Neural crest cell (in vitro differentiated cells): ENCODE measurements at places on chromosomes 11 and 22. TPM values are rescaled to one million over a fixed set of nuclear protein-coding genes. Genes with fewer than 3 reads are reported as not detected.

SLCO2B1 gene
- not detected in 2 replicates for total RNA-seq

BTG4 gene
- not detected in 2 replicates for total RNA-seq

CEP126 gene
- total RNA-seq, result 2.1 and 2.4 TPM in 2 replicates

FREY1 gene
- 2.5 and 3.3 TPM in 2 replicates for total RNA-seq

GRCh38 chr11:2301631-2302305, at the start of the genes C11orf21 and TSPAN32:
TSS of gene C11orf21 (minus strand) at chr11:2301918. CDS start at chr11:2301808, 110 bp downstream.
TSS of gene TSPAN32 (plus strand) at chr11:2302013. CDS start at chr11:2302150, 137 bp downstream.
- H3K4me3 ChIP-seq, result no peak within 1 kb of the TSS
- H3K27ac ChIP-seq, result no peak within 1 kb of the TSS
- H3K36me3 ChIP-seq, result no peaks in the 10 kb centered on the region
- DNase-seq, result no peak
- peaks cover 3% of the 10 kb centered on the region for H3K27me3 ChIP-seq

- no peak for DNase-seq
- H3K4me1 ChIP-seq, result no peaks in the 10 kb centered on the region
- H3K27ac ChIP-seq, result no peak overlapping the region
- H3K36me3 ChIP-seq, result no peaks in the 10 kb centered on the region
- no peak overlapping the region for H3K4me3 ChIP-seq
- H3K27me3 ChIP-seq, result no peaks in the 10 kb centered on the region
Measured at GRCh38 chr11:36996795-36997194, 398.8 kb upstream of the RAG2 start.

- peaks cover 2% of the 10 kb centered on the region for H3K36me3 ChIP-seq
- H3K27ac ChIP-seq, result peak overlapping the region; percentile 80
- DNase-seq, result peak; percentile 43
- peaks cover 45% of the 10 kb centered on the region for H3K4me1 ChIP-seq
- peak overlapping the region; percentile 47 for H3K4me3 ChIP-seq
Measured at GRCh38 chr11:13098063-13098462, 88.9 kb downstream of the RASSF10 start.

GRCh38 chr11:102846292-102846691, 2.9 kb upstream of the MMP3 start:
- DNase-seq, result no peak
- no peak overlapping the region for H3K4me3 ChIP-seq
- no peaks in the 10 kb centered on the region for H3K36me3 ChIP-seq
- peaks cover 2% of the 10 kb centered on the region for H3K27me3 ChIP-seq
- no peak overlapping the region for H3K27ac ChIP-seq

DNA sequence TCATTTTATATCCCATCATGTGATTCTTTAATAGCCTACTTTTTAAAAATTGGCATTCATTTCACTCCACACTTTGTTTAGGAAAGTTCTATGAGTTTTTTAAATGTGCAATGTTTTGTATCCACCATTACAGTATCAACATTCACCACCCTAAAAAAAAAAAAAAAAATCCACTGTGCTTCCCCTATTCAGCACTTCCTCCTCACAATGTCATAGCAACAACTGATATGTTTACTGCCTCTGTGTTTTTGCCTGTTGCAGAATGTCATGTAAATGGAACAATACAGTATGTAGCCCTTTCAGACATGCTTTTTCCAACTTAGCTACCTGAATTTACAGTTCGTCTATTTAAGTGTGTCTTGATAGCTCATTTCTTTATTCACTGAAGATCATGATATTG, 754.2 kb downstream of the FAM181B start:
- no peaks in the 10 kb centered on the region for H3K27me3 ChIP-seq
- H3K4me3 ChIP-seq, result no peak overlapping the region
- DNase-seq, result no peak
- no peak overlapping the region for H3K27ac ChIP-seq
- H3K4me1 ChIP-seq, result no peaks in the 10 kb centered on the region

DNA sequence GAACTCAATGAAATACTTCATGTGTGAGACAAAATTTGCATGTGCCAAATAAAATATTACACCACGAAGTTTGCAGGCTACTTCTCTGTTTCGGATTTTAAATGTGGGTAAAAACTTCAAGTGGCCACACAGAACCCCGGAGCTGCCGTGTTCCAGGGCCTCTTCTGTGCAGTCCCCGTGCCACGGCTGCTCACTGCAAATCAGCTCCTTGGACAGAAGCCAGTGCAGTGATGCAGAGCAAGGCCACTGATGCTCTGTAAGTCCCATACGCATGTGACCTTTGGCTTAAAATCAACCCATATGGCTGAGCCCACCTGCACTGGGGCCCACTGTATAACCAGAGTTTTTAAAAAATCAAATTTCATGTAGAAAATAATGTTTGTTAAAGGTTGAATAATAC, 1309.4 kb downstream of the TBC1D22A start:
- no peaks in the 10 kb centered on the region for H3K36me3 ChIP-seq
- no peak overlapping the region for H3K4me3 ChIP-seq
- peaks cover 13% of the 10 kb centered on the region for H3K27me3 ChIP-seq

DNA sequence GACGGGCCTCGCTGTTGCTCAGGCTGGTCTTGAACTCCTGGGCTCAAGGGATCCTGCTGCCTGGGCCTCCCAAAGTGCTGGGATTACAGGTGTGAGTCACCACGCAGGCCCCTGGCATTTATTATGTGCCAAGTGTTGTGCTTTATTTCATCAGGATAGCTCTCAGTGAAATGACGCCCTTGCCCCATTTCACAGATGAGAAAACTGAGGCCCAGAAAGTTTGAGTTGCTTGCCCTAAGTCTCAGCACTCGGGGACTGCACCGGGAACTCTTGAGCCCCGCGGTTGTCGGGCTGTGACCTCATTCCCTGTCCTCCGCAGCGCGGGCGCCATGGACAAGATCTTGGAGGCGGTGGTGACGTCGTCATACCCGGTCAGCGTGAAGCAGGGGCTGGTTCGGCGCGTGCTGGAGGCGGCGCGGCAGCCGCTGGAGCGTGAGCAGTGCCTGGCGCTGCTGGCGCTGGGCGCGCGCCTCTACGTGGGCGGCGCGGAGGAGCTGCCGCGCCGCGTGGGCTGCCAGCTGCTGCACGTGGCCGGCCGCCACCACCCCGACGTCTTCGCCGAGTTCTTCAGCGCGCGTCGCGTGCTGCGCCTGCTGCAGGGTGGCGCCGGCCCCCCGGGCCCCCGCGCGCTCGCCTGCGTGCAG, 7.3 kb downstream of the USP35 start:
- no peaks in the 10 kb centered on the region for H3K27me3 ChIP-seq
- H3K4me3 ChIP-seq, result no peak overlapping the region
- H3K36me3 ChIP-seq, result no peaks in the 10 kb centered on the region
- peaks cover 29% of the 10 kb centered on the region for H3K4me1 ChIP-seq
- H3K27ac ChIP-seq, result no peak overlapping the region

GRCh38 chr11:117691516-117691915, 105.5 kb downstream of the DSCAML1 start:
- no peak overlapping the region for H3K4me3 ChIP-seq
- peaks cover 6% of the 10 kb centered on the region for H3K27me3 ChIP-seq
- peaks cover 16% of the 10 kb centered on the region for H3K4me1 ChIP-seq
- no peak for DNase-seq
- H3K36me3 ChIP-seq, result no peaks in the 10 kb centered on the region
- H3K27ac ChIP-seq, result no peak overlapping the region
